Stimulated activated CD4-positive, alpha-beta T cell treated with anti-CD3 and anti-CD28 coated beads, Interleukin-1b, Interleukin-23, amount 100 ng/mL, for 24 hours (primary cell): ENCODE measurements at places on chromosomes 12 and 14.

DNA sequence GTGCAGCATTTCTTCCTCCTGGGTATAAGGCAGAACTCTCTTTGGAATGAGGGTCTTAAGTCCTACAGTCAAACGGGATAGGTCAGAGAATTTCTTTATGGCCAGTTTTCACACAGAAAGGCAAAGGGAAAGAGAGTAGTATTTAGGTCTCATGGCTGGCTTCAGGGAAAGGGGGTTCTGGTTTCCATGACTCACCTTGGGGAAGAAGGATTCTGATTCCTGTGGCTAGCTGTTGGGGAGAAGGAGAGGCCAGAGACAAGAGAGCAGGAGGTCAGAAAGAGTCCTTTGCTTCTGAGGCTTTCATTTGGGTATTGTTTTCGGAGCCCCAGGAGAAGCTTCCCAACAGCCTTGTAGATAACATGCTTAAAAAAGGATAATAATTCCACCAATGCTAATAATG, 332.5 kb downstream of the NPAS3 start:
- no peak for DNase-seq

GRCh38 chr12:110590806-110591326, 7.7 kb upstream of the PPTC7 start:
- DNase-seq: no peak

DNA sequence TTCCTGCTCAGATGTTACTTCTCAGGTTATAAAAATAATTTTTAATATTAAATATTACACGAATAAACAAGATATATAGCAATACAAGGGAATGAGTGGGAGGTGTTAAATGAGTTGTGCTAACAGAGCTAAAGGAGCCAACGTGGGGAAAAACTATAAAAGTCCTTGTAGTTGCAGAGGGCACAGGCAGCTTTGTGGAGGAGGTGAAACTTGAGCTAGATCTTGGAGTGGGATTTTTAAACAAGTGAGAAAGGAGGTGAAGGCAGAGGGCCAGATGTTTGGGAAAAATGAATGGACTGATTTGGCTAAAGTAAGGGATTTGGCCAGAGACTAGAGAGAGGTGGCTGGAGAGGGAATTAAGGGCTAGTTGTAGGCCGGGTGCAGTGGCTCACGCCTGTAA, 5.2 kb upstream of the FKBP11 start:
- no peak for DNase-seq

GRCh38 chr14:34583525-34583924, 44.0 kb upstream of the EAPP start:
- no peak for DNase-seq

DNA sequence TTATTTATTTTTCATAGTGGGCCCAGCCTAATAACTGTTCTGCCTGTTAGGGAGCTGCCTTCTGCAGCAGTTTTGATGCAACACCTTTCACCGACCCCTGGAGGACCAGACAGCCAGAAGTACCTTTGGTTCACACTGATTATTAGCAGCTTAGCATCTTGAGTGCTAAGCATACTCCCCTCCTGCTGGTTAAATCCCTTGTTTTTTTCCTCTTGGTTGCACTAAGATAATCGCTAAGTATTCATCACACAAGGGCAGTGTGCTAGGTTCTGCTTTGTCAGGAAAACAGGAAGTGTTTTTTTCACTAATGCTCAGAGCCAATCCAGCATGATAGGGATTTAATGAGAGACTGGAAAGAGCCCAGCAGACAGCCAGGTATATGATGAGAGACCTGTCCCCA, 437.0 kb downstream of the FUT8 start:
- no peak for DNase-seq

DNA sequence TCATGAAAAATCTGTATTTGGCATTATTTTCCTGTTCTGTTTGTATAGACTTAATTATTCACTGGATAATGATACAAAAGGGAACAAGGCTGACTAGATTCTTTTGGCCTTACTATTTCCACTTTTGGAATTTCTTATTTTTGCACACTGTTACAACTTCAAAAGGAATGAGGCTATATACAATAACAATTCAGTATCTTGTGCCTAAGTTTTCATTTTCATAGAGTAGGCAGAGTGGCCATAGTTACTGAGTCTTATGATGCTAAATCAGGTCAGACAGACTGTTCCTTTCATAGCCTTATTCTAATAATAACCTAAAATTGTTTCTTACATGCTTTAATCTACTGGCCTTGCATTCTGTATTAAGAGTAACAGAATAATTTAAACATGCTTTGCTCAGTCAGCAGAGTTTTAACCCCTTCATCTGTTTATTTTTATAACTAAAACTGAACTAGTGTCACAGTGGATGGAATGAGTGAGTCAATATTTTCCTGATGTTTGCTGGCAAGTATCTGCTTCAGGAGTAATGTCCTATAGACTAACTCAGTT, 10.5 kb downstream of the TTC8 start:
- DNase-seq: no peak
